ENCODE measurements at places on chromosomes 1 and 21.

- no peak for DNase-seq
Measured at GRCh38 chr1:57996400-57996799, 550.1 kb downstream of the OMA1 start.

GRCh38 chr1:225347123-225347683 is 80.6 kb downstream of the LBR start:
- DNase-seq: no peak

DNA sequence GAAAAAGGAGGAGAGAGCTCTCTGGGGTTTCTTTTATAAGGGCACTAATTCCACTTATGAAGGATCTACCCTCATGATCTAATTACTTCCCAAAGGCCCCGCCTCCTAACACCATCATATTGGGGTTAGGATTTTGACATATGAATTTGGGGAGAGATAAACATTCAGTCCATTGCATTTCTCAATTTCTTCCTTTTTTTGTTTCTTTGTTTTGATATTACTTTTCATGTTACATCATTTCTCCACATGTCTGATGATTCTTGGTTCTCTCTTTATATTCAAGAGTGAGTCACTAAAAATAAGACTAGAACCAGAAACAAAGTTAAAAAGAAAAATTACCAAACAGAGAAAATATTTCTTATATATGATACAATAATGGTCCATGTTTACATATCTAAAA is 63.2 kb upstream of the DUSP10 start:
- no peak for DNase-seq

DNA sequence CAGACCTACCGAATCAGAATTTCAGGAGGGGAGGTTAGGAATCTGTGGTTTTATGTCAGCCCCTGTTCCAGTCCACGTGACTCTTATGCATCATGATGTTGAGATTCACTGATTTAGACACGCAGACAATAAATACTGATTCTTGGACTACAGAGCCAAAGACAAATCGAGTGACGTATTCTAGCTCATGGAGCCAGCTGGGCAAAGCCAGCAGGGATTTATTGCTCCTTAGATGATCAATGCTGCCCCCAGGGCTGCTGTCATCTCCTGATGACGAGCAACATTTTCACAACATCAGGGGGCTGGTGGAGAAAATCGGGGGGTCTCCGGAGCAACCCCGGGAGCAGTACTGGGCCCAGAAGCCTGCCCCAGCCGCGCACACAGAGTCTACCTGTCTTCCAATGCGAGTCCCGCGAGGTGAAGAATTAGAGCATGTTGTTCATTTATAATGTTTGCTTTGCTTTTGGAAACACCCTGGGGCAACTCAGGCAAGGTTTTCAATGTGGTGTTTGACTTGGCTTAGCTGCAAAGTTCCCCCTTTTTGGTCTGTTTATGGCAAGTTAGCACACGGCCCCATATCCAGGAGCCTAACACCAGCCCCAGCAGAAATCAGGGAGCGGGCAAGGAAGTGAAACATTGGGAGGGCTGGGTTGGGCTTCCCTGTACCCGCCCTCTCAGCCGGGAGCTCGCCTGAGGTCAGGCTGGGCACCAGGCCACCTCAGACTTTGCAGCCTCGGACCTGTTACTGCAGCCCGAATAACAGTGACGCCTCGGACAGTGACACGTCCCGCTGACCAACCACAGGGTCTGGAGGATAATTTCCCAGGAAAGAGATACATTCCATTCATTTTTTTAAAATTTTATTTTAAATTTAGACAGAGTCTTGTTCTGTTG is 19.9 kb upstream of the CLDN14 start:
- DNase-seq: peak; percentile 95

- no peak for DNase-seq
Measured at GRCh38 chr1:20229171-20229570, 42.9 kb upstream of the PLA2G2C start.

DNA sequence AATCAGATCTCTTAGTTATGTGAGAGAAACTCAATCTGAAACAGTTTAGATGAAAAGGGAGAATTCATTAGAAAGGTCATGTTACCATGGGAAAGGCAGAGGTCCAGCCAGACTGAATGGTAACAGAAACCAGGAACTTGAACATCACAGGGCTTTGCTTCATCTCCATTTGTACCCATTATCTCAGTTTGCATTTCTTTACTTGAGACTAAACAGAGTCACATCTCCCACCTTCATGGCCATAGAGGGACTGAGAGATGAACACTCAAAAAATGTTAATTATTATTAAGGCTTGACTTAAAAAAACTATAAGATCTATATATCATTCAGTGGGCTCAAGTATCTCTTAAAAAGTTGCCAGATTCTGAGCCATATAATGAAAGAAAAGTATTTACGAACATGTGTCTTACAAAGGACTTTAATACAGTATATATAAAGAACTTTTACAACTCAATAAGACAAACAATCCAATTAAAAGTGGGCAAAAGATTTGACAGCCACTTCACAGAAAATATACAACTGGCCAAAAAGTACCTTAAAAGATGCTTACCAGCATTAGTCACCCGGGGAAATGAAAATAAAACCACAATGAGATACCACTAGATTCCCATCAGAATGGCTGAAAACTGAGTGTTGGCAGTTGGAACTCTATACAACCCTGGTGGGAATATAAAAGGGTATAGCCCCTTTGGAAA is 13.2 kb downstream of the KYAT3 start:
- no peak for DNase-seq

- no peak for DNase-seq
Measured at GRCh38 chr1:29254346-29254745, 18.0 kb downstream of the PTPRU start.

Measured in right lobe of liver (tissue), 6 donors.